ENCODE measurements at places on chromosomes 1 and 21. TPM values are rescaled to one million over a fixed set of nuclear protein-coding genes. Genes with fewer than 3 reads are reported as not detected.

The SMCP gene
- not detected for polyA plus RNA-seq

DNA sequence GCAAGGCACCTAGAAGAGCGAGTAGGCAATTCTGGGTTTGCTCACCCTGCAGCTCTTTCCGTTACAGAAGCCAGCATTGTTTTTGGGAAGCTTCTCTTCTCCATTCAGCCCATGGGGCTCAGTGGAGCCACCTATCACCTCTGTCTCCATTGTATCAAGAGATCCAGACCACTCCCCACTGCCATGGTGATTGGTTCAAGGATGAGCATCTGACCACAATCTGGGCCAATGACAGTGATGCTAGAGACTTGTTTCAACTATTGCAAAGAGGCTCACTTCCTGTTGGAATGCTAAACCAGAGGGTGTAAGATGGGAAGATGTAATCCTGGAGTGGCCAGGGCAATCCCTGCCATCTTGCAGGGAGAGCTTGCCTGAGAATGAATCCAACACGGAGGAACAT, 6.6 kb downstream of the SPATA21 start:
- H3K4me1 ChIP-seq = no peaks in the 10 kb centered on the region
- no peak overlapping the region for H3K4me3 ChIP-seq
- DNase-seq = no peak
- H3K36me3 ChIP-seq = no peaks in the 10 kb centered on the region
- H3K27ac ChIP-seq = no peak overlapping the region
- no peaks in the 10 kb centered on the region for H3K27me3 ChIP-seq

GRCh38 chr1:87061742-87062156, 147.3 kb downstream of the HS2ST1 start:
- no peaks in the 10 kb centered on the region for H3K4me1 ChIP-seq
- no peak overlapping the region for H3K4me3 ChIP-seq
- no peaks in the 10 kb centered on the region for H3K36me3 ChIP-seq
- DNase-seq = no peak
- H3K27ac ChIP-seq = no peak overlapping the region
- H3K27me3 ChIP-seq = no peaks in the 10 kb centered on the region

DNA sequence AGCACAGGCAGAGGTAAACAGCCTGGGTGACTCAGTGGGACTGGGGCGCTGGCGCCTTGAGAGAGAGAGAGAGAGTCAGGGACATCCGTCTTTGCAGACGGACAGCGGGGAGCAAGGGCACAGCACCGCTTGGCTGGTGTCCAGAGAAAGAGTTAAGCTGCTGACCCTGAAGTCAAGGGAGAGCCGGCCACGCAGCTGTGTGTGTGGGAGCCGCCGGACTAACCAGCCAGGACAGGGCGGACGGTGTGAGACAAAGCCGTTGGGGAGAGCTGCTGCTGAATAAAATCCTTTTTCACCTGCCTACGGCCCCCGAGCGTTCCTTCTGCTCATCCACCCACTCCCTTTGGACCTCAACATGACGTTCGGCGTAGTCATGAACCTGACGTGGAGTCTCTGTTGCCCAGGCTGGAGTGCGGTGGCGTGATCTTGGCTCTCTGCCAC, 14.5 kb downstream of the CFAP74 start:
- H3K27ac ChIP-seq = no peak overlapping the region
- peak; percentile 38 for DNase-seq
- no peaks in the 10 kb centered on the region for H3K27me3 ChIP-seq
- H3K4me1 ChIP-seq = no peaks in the 10 kb centered on the region

Data from SK-N-SH (cell line).